Esophagus squamous epithelium (tissue), 5 donors: ENCODE measurements at places on chromosomes 2 and 18.

DNA sequence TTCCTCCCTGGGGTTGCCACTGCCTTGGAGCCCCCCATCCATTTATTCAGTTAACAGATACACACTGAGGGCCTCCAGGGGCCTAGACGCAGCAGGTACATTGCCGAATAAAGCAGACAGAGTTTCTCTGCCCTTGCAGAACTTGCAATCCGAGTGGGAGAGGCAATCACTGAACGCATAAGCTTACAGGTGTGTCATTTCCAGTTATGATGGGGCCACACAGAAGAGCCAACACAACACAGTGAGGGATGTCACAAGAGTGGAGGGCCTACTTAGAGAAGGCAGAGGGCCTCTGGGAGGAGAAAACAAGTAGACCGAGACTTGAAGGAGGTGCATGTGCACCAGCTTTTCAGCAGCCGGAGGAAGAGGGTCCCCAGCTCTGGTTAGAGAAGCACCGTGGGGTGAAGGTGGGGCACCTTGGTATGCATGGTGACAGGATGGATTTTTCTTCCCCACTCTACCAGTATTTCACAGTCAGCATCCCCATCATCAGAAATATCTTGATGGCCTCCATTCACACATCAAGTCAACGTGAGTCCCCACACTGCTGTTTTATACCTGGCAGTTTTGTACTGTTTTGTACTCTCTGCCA, 150.9 kb downstream of the SMAD7 start:
- DNase-seq = no peak

GRCh38 chr2:113091231-113091896, 23.6 kb downstream of the IL1F10 start:
- no peak for DNase-seq

DNA sequence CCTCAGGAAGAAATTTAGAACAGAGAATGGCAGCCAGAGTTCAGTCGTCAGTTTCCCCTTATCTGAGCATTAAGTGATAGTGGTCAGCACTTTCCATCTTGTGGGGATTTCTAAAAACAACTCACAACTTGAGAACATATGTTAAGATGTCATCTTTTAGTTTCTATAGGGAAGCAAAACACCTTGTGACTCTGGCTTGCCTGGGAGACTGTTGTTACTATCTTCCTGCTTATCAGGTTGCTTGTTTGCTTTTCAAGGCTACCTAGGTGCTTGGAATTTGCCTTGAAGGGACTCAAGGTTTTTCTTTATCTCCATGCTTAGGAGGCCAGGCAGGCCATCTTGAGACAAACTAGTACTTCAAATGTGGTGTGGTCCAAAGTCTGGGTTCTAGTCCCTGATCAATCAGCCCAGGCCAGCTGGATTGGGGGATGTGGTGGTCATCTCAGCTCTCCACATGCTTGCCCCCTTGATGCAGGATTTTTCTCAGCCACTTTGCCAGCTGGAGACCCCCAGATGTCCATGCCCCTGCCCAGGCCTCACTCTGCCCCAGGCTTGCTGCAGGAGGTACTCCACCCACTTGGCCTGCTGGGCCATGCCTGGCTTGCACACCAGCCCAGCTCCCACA, 125.9 kb downstream of the LYPD1 start:
- no peak for DNase-seq

GRCh38 chr18:10062302-10063300, 148.8 kb downstream of the VAPA start:
- DNase-seq = no peak

- DNase-seq = no peak
Measured at GRCh38 chr18:49645841-49646351, 84.0 kb downstream of the LIPG start.

GRCh38 chr2:171266102-171266501, 105.4 kb upstream of the TLK1 start:
- DNase-seq = no peak

GRCh38 chr18:63237881-63238692, 81.5 kb downstream of the BCL2 start:
- DNase-seq = no peak

GRCh38 chr18:13376841-13377351, 158.3 kb downstream of the LDLRAD4 start:
- DNase-seq = no peak

DNA sequence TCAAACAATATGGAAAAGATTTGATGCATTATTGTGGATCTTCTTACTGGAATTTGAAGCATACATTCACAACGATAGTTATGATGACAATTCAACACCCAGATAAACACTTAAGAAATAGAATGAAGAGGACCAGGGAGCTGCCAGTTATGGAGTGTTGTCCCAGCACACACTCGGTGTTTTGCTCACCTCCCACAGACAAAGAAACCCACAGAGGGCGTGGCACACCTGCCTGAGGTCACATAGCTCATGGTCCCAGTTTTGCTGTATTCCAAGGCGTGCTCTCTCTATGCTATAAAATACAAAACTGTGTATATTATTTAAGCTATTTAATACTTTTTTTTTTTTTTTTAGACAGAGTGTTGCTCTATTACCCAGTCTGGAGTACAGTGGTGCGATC, 31.1 kb downstream of the EFR3B start:
- DNase-seq = no peak

- DNase-seq = no peak
Measured at GRCh38 chr18:9578306-9578705, 36.1 kb downstream of the PPP4R1 start.

DNA sequence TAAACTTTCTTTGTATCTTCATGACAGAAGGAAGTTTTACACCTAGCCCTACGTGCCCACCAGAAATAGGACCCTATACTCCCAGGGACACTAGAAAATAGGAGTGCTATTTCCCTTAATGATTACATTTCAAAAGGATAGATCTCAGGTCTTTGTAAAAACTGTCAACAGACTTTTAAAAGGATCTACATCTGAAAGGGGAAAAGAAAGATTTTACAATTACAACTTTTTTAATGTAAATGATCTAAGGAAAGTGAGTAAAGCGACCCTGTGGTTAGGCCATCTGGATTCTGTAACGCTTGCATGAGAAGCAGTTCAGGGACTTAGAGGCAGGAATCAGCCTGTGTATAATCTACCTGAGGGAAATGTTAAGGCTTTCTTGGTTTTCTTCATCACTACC, 431.8 kb upstream of the MC4R start:
- DNase-seq = no peak

DNA sequence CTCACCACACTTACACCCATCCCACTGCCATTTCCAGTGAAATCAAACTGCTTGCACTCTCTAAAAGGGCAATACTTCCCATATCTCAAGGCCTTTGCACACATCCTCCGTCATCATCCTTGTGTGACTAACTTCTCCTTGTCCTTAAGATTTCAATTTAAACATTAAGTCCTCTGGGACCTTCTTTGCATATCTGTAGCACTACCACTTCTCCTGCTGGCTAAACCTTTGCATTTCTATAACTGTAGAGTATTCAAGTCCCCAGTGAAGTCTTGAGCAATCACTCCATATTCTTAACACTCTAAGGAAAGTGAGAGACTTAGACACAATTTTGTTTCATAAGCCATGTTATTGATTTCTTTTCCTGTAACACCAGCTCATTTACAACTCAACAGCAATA, 136.8 kb upstream of the EPHA4 start:
- no peak for DNase-seq

GRCh38 chr2:73999881-74000597, 15.3 kb downstream of the TET3 start:
- DNase-seq = no peak
